Testis (tissue), 5 donors: ENCODE measurements at places on chromosomes 2 and 18. TPM values are rescaled to one million over a fixed set of nuclear protein-coding genes. Genes with fewer than 3 reads are reported as not detected.

- H3K4me1 ChIP-seq = no peaks in the 10 kb centered on the region
- H3K27me3 ChIP-seq = no peaks in the 10 kb centered on the region
- no peak overlapping the region for H3K4me3 ChIP-seq
These were observed 226.3 kb upstream of the UBE2E3 start for GRCh38 chr2:180753809-180754761.

FAHD2B gene
- 55.8 TPM for total RNA-seq

DNA sequence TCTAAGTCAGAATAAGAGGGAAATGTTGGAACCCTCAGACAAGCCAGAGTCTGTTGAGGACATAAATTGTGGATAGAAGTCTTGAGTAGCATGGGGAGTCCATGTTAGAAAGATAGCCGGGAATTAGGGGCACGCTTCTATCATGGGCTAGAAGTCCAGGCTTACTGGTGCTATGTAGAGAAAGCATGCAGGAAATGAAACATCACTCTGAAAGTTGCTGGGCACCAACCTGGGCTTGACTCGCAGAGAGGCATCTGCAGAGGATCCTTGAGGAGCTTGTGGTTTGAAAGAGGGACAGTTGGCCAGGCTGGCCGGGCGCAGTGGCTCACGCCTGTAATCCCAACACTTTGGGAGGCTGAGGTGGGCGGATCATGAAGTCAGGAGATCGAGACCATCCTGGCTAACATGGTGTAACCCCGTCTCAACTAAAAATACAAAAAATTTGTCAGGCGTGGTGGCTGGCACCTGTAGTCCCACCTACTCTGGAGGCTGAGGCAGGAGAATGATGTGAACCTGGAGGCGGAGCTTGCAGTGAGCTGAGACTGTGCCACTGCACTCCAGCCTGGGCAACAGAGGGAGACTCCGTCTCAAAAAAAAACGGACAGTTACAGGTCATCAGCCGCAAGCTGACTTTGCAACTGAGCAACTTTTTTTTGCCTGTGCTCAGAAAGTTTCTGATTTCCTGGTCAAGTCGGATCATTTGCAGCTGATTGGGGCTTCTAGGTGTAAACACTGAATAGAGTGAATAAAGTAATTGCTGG lies 24.9 kb downstream of the CERS6 start:
- no peak overlapping the region for H3K4me3 ChIP-seq
- H3K4me1 ChIP-seq = peaks cover 26% of the 10 kb centered on the region
- H3K36me3 ChIP-seq = no peaks in the 10 kb centered on the region

- DNase-seq = no peak
- H3K4me3 ChIP-seq = no peak overlapping the region
- no peak overlapping the region for H3K27ac ChIP-seq
- H3K4me1 ChIP-seq = no peaks in the 10 kb centered on the region
- no peaks in the 10 kb centered on the region for H3K27me3 ChIP-seq
These were observed 262.1 kb downstream of the LPIN1 start for GRCh38 chr2:12008425-12009061.

DNA sequence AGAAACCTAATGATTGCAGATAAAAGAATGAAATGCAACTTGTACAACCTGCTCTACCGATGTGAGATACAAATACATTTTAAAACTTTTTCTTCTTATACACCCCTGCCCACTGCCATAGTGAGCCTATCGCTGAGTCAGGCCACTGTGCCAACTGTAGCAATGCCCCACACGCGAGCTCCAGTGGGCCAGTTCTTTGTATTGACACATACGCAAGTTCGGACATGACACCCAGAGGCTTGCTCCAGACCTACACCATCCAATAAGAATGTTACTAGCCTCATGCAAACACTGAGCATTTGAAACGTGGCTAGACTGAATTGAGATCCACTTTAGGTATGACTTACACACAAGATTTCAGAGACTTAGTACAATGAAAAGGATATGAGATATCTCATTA lies 340.1 kb downstream of the ARHGAP15 start:
- H3K27ac ChIP-seq = no peak overlapping the region
- H3K4me3 ChIP-seq = no peak overlapping the region
- no peaks in the 10 kb centered on the region for H3K27me3 ChIP-seq
- H3K4me1 ChIP-seq = no peaks in the 10 kb centered on the region
- no peaks in the 10 kb centered on the region for H3K36me3 ChIP-seq

CCDC85A gene
- 2.9 TPM for total RNA-seq

ATOH8 gene
- total RNA-seq = 16.8 TPM

DNA sequence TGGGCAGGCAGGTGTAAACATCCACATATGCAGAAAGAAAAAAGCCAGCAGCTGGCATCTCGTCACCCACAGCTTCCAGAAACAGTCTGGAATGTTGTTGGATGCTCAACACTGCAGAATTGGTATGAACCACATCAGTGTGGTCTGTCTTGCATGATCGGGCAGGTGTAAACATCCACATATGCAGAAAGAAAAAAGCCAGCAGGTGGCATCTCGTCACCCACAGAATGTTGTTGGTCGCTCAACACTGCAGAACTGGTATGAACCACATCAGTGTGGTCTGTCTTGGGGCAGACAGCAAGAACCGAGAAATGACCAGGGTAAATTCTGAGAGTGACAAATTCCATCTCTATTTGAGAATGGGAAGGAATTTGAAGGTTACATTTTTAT lies 39.6 kb downstream of the DOCK10 start:
- H3K27ac ChIP-seq = no peak overlapping the region
- H3K4me1 ChIP-seq = no peaks in the 10 kb centered on the region
- no peaks in the 10 kb centered on the region for H3K27me3 ChIP-seq
- H3K36me3 ChIP-seq = no peaks in the 10 kb centered on the region

GRCh38 chr2:195779491-195779890 lies 122.5 kb downstream of the SLC39A10 start:
- H3K27ac ChIP-seq = no peak overlapping the region
- no peak for DNase-seq
- H3K4me3 ChIP-seq = no peak overlapping the region
- no peaks in the 10 kb centered on the region for H3K4me1 ChIP-seq

- no peaks in the 10 kb centered on the region for H3K27me3 ChIP-seq
- H3K36me3 ChIP-seq = no peaks in the 10 kb centered on the region
- no peak for DNase-seq
- H3K27ac ChIP-seq = no peak overlapping the region
- H3K4me3 ChIP-seq = no peak overlapping the region
- H3K4me1 ChIP-seq = no peaks in the 10 kb centered on the region
These were observed 71.0 kb upstream of the ST3GAL5 start for GRCh38 chr2:85959826-85960225.

CCDC102B gene
- total RNA-seq = 25.1 TPM

GRCh38 chr2:137980459-137980858 lies 16.2 kb downstream of the HNMT start:
- no peak overlapping the region for H3K4me3 ChIP-seq
- no peak overlapping the region for H3K27ac ChIP-seq
- H3K27me3 ChIP-seq = no peaks in the 10 kb centered on the region
- peaks cover 8% of the 10 kb centered on the region for H3K4me1 ChIP-seq
- DNase-seq = no peak
- H3K36me3 ChIP-seq = no peaks in the 10 kb centered on the region

ABCA12 gene
- 1.6 TPM for total RNA-seq

KCNS3 gene
- 17.4 TPM for total RNA-seq

- no peak overlapping the region for H3K27ac ChIP-seq
- H3K4me1 ChIP-seq = no peaks in the 10 kb centered on the region
- no peak for DNase-seq
- no peak overlapping the region for H3K4me3 ChIP-seq
- H3K27me3 ChIP-seq = no peaks in the 10 kb centered on the region
These were observed 30.1 kb upstream of the MC5R start for GRCh38 chr18:13793819-13794218.

GRCh38 chr2:230202430-230203109 lies 17.2 kb downstream of the SP110 start:
- H3K4me3 ChIP-seq = no peak overlapping the region
- H3K4me1 ChIP-seq = no peaks in the 10 kb centered on the region

NYAP2 gene
- total RNA-seq = 0.24 TPM

DNA sequence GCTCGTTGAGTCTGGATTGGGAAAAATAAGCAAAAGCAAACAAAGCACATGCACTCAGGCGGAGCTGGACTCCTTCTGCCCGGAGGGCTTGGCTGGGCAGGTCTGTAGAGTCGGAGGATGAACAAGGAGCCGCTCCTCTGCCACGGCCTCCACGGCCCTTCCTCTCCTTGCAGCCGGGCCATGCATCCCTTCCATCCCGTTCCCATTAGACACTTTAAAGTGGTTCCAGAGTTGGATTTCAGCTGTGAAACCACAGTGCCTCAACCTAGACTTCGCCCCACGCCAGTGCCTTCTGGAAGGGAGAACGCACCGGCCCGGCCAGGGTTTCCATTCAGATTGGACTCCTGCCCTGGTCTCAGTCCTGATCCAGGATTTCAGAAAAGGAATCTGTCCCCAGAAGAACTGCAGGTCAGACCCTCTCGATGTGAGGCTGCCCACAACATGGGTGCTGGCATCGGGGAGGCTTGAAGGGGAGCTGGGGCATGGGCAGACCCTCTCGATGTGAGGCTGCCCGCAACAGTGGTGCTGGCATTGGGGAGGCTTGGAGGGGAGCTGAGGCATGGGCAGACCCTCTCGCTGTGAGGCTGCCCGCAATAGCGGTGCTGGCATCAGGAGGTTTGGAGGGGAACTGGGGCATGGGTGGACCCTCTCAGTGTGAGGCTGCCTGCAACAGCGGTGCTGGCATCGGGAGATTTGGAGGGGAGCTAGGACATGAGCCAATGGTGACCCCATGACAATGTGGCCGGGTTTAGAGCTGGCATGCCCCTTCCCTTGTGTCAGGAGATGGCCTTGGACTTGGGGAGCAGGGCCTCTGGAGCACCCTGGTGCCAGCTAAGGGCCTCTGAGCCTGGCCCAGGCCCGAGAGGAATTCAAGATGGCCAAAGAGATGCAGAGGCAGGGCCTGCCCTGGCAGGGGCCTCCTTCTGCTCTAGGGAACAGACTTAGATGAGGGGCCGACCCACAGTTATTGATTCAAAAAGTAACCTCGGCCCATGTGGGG lies 304.5 kb downstream of the NDUFA10 start:
- no peak overlapping the region for H3K4me3 ChIP-seq
- DNase-seq = no peak
- H3K27me3 ChIP-seq = no peaks in the 10 kb centered on the region
- H3K36me3 ChIP-seq = no peaks in the 10 kb centered on the region
- H3K27ac ChIP-seq = no peak overlapping the region
- H3K4me1 ChIP-seq = no peaks in the 10 kb centered on the region

DNA sequence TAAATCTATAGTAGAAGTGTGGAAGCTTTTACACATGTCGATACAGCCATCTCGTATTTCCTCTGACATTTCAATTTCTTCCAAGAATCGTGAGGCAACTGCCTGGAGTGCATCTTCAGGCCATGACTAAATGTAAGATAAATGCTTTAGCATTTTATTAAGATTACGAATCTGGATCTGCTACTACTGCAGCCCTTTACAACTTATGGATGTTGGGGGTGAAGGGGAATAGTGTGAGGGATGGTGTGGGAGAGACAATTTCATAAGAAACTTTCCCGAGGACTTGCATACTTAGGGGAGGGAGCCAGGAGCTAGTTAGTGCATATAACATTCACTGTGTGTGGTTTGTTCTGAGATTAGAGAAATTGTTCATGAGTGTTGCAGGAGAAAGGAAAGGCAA lies 204.8 kb downstream of the SLC39A10 start:
- no peak overlapping the region for H3K27ac ChIP-seq
- no peaks in the 10 kb centered on the region for H3K4me1 ChIP-seq
- H3K36me3 ChIP-seq = no peaks in the 10 kb centered on the region
- H3K27me3 ChIP-seq = no peaks in the 10 kb centered on the region
- H3K4me3 ChIP-seq = no peak overlapping the region

- H3K27me3 ChIP-seq = no peaks in the 10 kb centered on the region
- H3K36me3 ChIP-seq = no peaks in the 10 kb centered on the region
- no peak overlapping the region for H3K27ac ChIP-seq
These were observed 266.3 kb upstream of the LYPD1 start for GRCh38 chr2:132936261-132936660.

GRCh38 chr2:229073935-229074334 lies 197.2 kb downstream of the PID1 start:
- H3K36me3 ChIP-seq = no peaks in the 10 kb centered on the region
- no peak for DNase-seq
- no peaks in the 10 kb centered on the region for H3K27me3 ChIP-seq
- no peak overlapping the region for H3K27ac ChIP-seq
- no peaks in the 10 kb centered on the region for H3K4me1 ChIP-seq
- H3K4me3 ChIP-seq = no peak overlapping the region

UGT1A1 gene
- 0.31 TPM for total RNA-seq

DNA sequence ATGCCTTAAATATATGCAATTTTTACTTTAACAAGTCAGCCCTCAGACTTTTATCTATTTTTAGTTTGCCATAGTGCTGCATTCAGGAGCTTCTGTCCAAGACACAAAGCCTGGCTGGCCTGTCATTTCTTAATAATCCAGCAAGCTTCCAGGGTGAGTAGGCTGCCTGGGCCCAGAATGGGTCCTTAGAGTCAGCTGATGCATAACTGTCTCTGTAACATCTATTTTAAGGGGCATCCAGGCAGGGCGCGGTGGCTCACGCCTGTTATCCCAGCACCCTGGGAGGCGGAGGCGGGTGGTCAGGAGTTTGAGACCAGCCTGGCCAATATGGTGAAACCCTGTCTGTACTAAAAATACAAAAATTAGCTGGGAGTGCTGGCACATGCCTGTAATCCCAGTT lies 11.8 kb upstream of the GNLY start:
- H3K36me3 ChIP-seq = no peaks in the 10 kb centered on the region
- no peak overlapping the region for H3K4me3 ChIP-seq
- H3K27ac ChIP-seq = no peak overlapping the region
- no peaks in the 10 kb centered on the region for H3K27me3 ChIP-seq
- DNase-seq = peak; percentile 13

DNA sequence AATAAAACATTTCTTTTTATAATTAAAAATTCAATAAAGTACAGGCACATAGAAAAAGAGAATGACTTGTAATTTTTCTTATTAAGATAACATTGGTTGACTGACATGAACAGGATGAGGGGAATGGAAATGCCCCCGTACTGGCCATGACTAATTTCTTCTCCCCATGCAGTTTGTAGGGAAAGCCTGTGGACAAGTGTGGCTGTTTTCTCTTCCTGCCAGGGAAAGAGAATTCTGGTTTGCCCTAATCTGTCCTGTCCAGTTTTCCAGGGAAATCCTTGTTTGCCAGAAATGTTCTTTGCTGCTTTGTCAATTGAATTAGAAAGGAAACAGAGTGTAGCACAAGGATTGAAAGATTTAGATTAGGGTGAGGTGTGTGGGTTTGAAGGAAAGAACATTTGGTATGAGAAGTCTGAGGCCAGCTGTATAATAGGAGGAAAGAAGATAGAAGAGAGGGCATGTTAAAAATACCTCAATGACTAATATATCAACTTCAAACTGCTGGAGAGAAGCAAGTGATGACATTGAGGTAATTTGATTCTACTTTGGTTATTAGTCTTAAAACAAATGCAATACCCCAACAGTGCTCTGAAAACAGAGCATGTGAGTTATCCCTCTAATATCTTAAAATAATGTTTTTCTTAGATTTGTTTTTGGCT lies 593.9 kb upstream of the ZNF804A start:
- no peak for DNase-seq
- no peaks in the 10 kb centered on the region for H3K27me3 ChIP-seq
- H3K36me3 ChIP-seq = no peaks in the 10 kb centered on the region

- no peaks in the 10 kb centered on the region for H3K4me1 ChIP-seq
- no peak overlapping the region for H3K27ac ChIP-seq
- no peak for DNase-seq
- H3K36me3 ChIP-seq = no peaks in the 10 kb centered on the region
- H3K4me3 ChIP-seq = no peak overlapping the region
These were observed 2158.6 kb upstream of the PIK3C3 start for GRCh38 chr18:39796393-39796792.
